ENCODE measurements at places on chromosomes 6 and 20.

DNA sequence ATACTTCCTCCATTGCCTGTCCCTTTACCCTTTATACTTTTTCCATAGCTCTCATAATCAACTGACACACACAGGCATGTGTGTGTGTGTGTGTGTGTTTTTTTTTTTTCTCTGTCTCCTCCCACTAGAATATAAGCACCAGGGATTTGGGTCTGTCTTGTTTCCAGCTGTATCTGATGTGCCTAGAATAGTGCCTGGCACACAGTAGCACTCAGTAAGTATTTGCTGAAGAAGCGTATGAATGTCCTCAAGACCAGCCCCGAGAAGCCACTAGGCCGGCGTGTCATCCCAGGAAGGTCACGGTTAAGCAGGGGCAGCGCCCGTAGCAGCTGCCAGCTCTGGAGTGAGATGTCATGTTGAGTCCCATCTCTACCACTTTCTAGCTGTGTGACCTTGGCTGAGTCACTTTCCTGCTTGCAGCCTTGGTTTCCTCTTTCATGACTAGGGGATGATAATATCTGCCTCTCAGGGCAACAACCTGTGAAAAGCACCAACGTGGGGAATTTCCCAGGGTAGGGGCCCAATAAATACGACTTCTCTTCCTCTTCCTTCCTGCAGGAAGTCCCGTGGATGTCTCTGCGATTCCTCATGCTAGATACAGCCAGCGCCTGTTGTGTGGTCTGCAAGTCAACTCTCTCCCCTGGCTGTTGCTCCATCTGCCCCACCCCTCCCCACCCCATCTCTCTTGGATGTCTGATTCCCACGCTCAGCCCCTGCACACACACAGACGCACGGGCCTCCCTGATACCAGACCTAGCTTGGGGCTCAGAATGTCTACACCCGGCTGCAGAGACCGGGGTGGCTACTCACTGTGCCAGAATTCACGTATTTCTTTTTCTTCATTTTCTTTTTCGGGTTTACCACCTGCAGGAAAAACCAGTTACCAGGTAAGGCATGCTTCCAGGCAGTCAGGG is 58.1 kb downstream of the RAB44 start:
- DNase-seq, result peak; percentile 8

DNA sequence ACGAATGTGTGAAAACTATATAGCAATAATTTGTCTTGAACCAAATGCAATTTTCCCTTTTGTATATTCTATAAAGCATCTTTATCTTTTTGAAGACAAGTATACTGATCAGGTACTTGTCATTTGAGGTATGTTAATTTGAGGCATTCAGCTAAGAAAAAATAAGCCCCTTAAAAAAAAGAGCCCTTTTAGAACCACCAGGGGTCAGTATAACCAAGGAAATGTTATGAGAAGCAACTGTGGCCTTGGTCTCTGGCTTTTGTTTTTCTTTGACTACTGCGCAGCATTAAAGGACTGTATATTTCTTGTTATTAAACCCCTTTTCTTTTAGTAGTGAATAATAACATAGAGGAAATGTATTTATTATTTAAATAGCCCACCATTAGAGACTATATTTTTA is 43.1 kb downstream of the CD109 start:
- DNase-seq, result peak; percentile 64

GRCh38 chr20:57810511-57811373 is 100.9 kb upstream of the PMEPA1 start:
- no peak for DNase-seq

- no peak for DNase-seq
Observed at GRCh38 chr6:162493917-162494316, 233.6 kb downstream of the PRKN start.

DNA sequence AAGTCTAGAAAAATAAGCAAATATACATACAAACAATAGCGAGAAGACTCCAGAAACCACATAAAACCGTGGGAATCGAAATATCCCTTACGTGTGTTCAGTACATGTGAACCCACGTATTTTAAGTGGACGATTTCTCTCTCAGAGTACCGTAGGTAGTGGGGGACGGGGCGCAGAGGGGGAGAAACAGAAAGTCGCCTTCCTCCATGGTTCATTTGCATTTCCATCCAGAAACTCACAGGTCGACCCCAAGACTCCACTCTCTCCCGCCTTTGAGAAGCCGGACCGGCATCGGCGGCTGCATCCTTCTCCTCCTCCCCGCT is 538 bp upstream of the ENPP1 start:
- DNase-seq, result no peak

DNA sequence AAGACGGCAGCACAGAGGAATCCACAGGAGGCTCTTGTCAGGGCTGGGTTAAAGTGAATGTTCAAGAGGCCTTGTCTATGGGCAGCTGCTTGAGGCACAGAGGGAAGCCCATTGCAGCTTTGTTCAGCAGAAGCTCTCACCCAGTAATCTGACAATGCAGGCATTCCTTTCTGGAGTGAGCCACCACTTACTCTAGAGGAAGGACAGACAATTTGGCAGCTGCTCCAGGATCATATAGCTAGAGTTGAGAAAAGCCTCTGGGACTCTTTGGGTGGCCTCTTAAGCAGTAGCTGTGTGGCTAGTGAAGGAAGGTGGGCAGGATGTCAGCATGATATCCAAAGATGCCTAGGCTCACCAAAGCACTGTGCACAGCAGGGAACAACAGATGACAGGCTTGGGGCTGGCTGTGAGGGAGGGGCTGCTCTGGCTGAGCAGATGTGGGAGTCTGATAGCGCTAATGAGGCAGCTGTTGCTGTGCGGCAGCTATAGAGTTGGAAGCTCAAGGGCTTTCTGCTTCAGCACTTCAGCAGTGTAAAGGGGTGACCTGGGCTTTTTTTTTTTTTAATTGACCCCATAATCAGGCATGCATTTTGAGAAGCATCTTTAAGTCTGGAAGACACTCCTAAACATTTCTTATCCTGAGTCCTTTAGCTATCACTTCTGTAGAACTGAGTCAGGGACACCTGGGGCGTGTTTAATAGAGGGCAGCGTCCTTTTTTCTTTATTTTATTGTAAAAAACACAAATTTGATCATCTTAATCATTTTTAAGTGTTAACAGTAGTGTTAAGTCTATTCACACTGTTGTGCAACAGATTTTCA is 27.2 kb downstream of the CMTR1 start:
- DNase-seq, result no peak

GRCh38 chr6:118993803-118994251 is 58.9 kb upstream of the MCM9 start:
- DNase-seq, result no peak

DNA sequence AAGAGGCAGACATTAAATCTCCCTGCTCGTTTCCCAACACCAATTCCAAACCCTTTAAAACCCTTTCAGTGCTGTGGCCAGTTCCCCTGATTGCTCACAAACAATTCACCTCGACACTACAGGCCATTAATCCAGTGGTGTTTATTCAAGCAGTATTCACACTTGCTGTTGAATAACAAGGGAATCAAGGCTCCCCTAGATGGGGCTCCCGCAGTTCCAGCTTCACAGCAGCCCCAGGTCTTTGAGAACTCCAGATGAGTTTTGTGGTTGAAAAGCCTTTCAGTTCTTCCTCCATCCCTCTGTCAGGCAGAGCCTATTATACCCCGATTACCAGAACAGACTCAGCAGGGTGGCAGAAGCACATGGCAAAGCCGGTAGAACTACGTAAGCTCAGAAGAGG is 36.2 kb downstream of the JAG1 start:
- no peak for DNase-seq

DNA sequence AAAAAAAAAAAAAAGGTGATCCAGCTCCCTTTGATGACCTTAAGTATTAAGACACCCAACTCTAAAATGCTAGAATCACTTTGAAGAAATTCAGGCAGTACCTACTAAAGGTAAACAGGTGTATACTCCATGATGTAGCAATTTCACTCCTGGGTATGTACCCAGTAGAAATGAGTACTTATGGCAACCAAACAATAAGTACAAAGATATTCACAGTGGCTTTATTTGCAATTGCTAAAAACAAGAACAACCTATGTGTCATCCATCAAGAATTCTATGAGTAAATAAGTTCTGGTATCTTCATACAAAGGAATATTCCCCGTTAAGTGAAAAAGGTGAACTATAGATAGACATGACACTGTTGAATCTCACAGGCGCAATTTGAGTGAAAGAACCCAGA is 29.4 kb downstream of the MDGA1 start:
- peak; percentile 52 for DNase-seq

DNA sequence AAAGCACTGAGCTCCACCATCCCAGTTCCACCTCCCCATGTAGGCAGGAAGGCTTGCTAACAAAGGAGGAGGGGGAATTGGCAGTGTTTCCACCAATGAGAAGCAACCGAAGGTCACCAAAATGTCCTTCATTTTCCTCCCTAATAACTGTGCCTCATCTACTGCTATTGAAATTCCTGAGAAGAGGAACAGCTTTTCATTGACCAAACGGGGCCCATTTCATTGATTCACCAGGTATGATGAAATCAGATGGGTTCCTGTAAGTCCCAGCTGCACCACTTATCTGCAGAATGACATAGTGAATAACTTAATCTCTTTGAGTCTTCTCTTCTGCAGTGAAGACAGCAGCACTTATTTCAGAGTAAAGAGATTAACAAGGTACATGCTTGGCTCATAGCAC is 17.3 kb downstream of the TREM1 start:
- no peak for DNase-seq
